ENCODE measurements at places on chromosomes 7 and 10. TPM values are rescaled to one million over a fixed set of nuclear protein-coding genes. Genes with fewer than 3 reads are reported as not detected.

GRID1 gene
- polyA plus RNA-seq, result 1.1 TPM

CCT6A gene
- polyA plus RNA-seq, result 316 TPM

UCMA gene
- not detected for polyA plus RNA-seq

SRRM3 gene
- polyA plus RNA-seq, result 2.1 TPM

HTR7 gene
- 0.53 TPM for polyA plus RNA-seq

WASHC2A gene
- polyA plus RNA-seq, result 91.0 TPM

ARMC10 gene
- 68.2 TPM for polyA plus RNA-seq

DNA sequence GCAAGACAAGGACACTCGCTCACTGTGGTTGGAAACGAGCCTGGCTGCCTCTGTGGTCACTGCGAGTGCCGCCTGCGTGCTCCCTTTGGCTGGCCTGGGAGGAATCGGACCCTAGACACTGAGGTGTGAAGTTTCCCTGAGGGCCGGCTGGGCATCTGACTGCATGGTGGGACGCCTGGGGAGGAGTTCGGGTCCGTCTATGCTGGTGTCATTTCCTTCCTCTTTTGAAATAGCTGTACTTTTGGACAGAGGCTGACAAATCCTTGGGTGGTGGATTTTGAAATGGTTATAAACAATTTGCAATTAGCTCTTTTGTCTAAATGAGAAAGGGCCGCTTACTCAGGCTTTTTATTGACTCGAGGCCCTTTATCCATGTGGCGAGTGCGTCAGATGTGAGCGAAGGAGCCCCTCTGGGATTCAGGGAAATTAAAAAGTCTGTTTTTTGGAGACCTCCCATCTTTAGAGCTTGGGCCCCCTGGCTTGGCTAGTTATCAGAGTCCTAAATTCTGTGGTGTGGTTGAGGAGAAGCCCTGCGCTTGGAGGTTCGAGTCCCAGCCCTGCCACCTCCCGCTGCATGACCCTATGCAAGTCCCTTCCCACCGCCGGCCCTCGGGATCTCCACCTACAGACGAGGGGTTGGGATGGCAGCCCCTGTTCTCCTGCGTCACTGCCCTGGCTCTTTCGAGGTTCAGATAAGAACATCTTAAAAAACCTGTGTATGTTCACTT, 147.1 kb downstream of the RGS10 start:
- no peak for DNase-seq

- no peak for DNase-seq
Measured at GRCh38 chr10:15015451-15015850, 28.3 kb upstream of the OLAH start.

DNA sequence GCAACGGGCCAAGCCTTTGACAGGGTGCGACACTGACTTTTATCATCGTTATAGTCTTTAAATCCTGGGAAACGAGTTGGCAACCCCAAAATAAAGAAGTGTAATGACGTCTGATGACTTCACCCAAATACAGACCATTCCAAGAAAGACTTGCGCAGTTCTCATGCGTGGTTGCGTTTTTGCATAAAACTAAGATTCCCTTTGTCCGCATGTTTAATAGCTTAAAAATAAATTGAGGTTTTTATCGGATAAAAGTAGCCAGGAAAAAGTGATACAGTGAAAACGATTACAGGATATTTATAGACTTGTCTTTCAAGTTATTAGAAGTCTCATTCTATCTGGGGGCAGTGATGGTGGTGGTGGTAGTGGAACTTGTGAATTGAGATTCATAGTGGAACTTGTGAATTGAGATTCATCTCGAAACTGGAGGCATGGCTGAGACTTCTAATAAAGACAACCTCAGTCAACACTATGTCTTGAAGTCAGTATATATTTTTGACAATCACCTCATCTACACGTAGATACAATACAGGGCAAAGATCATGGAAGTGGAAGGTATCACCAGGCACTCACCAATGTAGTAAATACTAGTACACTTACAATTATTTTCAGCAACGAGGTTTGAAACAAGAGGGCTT, 1.2 kb upstream of the NAMPT start:
- no peak for DNase-seq

GRCh38 chr10:77625379-77625778, 12.2 kb downstream of the KCNMA1 start:
- no peak for DNase-seq

DNA sequence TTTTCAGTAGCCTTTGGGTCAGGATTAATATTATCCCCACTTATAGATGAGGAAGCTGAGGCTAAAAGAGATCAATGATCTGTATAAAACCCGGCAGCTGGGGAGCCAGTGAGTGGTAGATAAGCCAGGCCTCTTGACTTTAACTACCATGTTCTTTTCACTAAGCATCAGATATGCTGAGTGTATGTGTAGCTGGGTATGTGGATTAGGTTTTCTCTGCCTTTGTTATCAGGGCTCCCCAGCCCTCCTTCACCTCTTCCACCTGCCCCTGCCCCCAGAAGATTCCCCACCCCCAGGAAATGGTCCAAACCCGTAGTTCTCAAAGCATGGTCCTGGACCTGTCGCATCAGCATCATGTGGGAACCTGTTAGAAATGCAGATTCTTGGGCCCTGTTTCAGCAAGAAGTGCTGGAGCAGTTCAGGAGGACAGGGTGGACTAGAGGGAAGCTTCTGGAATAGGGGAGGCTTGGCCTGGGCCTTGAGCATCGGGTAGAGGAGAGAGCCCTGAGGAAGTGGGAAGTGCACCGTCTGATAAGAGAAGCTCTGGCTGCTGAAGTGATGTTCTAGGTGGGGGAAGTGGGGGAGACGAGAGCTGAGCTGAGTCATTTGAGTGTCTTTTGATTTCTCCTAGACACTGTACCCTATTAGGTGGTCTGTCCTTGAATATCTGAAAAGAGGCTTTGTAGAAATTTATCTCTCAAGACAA, 101.3 kb downstream of the HIF1AN start:
- no peak for DNase-seq

- no peak for DNase-seq
Measured at GRCh38 chr10:69242852-69243212, 22.7 kb downstream of the HKDC1 start.

GRCh38 chr10:31622978-31623377, 304.0 kb downstream of the ZEB1 start:
- no peak for DNase-seq

GRCh38 chr10:31705136-31705535, 223.5 kb downstream of the ARHGAP12 start:
- no peak for DNase-seq

DNA sequence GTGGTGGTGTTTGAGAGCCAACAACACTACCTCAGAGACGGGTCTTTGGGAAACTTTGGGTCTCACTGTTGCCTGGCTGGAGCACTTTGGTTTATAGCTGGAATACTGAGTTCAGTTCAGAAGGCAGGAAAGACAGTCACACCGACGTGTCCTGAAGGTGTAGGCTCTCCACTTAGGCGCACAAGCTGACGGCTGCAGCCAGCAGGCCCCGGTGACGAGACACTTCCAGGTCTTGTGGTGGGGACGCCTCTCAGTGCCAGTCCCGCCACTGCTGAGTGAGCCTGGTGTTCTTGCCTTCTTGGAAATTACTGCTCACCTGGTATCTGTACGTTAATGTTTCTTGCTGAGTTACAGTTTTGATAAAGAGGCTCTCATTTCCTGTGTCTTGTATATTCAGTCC, 74.0 kb downstream of the WDR37 start:
- DNase-seq, result no peak

- DNase-seq, result peak; percentile 20
Measured at GRCh38 chr7:98810153-98810802, 59.5 kb downstream of the TMEM130 start.

DNA sequence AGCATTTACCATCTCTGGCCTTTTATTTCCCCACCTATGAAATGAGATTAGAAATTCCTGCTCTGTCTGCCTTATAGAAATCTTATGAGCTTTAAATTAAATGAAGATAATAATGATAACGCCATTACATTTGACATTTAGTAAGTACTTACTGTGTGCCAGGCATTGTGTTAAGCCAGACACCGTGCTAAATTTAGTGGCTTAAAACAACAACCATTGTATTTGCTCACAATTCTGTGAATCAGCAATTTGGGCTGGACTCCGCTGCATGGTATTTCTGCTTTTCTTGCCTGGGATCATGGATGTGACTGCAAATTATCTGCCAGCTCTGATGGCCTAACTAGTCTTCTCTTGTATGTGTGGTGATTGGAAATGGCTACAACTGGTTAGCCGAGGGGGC, 56.4 kb upstream of the CCDC6 start:
- DNase-seq, result no peak

DNA sequence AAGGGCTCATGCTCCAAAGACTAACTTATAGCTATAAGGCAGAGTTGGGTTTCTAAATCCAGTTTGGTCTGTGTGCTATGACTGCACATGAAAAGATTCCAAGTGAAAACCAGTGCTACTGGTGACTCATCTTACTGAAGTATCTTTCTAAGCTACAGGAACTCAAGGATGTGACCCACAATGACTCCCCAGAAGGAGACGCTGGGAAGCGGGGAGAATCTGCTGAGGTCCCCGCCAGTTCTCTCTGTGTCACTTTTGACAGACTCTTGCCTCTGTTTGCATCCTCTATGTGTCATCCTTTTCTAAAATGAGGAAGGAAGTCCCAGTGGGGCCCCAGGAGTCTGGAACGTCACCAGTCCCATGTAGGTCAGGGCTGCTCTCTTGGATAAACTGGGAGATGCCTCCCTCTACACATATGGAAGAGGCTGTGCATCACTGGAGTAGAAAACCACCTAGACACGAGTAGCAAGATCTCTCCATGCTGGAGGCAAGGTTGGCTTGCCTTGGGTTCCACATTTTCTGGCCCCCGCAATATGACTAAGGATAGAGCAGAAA, 28.8 kb upstream of the GPR26 start:
- no peak for DNase-seq

- DNase-seq, result no peak
Measured at GRCh38 chr10:60086421-60086820, 180.1 kb upstream of the CCDC6 start.

Data from left kidney (tissue), 8 donors.